ENCODE measurements at places on chromosomes 2 and 18.

DNA sequence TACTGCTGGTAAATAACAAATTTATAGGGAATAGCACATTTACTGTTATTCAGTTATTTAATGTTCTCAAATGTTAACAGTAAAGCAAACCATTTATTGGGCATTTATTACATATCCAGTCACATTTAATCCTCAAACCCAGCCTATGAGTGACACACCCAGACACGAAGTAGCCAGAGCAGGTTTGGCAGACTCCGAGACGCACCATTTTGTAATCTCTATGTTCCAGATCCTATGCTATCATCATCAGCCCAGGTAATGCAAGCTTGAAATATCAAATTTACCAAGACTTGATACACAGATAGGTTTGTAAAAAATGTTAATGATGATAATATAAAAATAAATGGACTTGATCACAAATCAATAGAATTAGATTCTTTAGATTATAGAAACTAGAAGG lies 131.1 kb downstream of the IKZF2 start:
- no peak for DNase-seq

- DNase-seq: no peak
These were observed 11.8 kb downstream of the GAREM2 start for GRCh38 chr2:26184555-26185303.

DNA sequence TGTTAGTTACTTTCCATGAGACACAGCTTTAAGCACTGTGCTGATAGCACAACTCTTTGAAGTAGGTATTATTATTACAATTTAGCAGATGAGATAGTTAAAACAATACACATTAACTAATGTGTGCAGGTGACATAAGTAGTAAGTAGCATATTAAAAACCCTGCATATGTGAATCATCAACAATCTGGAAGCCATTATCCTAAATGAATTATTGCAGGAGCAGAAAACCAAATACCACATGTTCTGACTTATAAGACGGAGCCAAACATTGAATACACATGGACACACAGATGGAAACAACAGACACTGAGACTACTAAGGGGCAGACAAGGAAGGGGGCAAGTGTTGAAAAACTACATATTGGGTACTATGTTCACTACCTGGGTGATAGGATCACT lies 300.3 kb upstream of the GULP1 start:
- no peak for DNase-seq

DNA sequence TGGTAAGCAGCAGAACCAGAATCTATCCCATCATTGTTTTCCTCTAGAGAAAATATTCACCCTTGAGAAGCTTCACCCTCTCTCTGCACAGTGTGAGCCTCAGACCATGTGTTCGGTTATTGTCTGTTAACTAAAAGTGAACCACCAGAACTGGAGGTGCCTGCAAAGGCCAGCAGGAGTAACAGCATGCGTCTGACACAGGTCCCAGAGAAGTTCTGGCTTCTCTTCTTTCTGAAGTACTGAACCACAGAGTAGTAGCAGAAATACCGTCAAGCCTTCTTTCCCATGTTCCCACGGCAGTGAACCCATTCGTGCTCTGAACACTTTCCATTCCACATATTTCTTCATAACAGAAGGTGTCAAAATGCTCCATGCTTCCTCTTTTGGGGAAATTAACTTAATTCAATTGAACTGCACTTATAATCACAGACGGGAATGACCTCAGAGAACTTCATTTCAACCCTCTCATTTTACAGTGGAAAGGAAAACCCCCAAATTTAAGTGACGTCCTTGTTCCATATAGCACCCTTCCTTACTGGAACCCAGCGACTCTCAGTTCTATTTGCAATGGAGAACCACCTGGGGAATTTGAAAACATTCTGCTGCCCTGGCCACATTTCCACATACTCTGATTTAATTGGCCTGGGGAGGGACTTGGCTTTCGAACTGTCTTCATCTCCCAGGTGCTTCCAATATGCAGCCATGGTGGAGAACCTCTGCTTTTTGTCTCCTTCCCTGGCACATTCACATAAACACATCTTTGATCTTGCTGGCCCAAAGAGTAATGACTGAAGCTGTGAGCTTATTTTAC lies 519.1 kb downstream of the RNF144A start:
- no peak for DNase-seq

- no peak for DNase-seq
These were observed 67.3 kb downstream of the NTSR2 start for GRCh38 chr2:11602563-11603204.

Measured in C1 segment of cervical spinal cord (tissue), 14 donors.